Activated gamma-delta T cell treated with anti-CD3 and anti-CD28 coated beads, Interleukin-2, amount 50 U/mL, for 16 hours (primary cell): ENCODE measurements at places on chromosomes 16 and 17.

DNA sequence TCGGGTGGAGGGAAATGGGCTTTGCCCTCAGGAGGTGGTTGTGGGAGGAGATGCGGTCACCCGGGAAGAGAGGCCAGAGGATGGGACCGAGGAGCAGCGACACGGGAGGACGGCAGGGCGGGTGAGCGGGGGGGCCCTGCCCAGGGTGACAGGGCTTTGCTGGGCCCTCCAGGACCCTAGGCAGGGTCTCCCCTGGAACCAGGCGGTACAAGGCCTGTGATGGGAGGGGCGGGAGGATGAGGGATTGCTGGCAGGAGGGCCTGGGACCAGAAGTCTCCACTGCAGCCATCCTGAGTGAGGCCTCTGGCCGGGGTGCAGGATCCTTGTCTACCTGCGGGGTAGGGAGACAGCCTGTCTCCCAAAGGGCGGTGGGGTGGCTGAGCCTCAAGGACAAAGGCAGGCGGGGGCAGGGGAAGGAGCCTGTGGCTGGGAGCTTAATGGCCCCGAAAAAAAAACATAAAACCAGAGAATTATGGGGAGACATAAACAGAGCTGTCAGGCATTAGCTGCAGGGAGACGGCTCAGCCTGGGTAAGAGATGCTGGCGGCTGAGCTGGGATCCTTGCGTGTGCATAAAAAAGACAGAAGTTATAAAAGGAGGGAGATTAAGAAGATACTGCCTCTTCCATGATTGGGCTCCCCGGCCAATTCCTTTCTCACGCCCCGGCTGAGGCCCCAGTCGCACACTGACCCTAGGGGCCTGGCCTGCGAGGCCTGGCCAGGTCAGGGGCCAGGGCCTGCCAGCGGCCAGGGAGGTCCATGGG is 66.7 kb downstream of the SREBF1 start:
- no peak for DNase-seq

- no peak for DNase-seq
These were observed 18.1 kb upstream of the ARL2BP start for GRCh38 chr16:57226701-57227621.

GRCh38 chr16:66372898-66373155 is 6.3 kb downstream of the CDH5 start:
- no peak for DNase-seq

DNA sequence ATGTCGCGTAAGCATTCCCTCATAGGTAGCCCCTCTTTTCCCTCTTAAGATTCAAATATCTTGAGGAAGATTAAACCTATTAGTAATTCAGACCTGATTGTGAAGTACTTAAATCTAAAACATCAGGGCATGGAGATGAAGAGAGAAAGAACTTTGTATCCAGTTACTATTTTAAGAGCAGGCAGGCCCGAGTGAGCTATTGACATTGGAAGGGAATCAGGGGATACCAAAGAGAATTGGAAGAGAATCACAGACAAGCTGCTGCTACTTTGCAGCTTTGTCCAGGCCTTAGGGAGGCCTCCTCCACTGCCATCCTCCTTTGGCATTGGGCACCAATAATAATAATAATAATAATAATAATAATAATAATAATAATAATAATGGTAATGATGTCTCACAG is 170.5 kb downstream of the MRTFB start:
- DNase-seq = no peak

DNA sequence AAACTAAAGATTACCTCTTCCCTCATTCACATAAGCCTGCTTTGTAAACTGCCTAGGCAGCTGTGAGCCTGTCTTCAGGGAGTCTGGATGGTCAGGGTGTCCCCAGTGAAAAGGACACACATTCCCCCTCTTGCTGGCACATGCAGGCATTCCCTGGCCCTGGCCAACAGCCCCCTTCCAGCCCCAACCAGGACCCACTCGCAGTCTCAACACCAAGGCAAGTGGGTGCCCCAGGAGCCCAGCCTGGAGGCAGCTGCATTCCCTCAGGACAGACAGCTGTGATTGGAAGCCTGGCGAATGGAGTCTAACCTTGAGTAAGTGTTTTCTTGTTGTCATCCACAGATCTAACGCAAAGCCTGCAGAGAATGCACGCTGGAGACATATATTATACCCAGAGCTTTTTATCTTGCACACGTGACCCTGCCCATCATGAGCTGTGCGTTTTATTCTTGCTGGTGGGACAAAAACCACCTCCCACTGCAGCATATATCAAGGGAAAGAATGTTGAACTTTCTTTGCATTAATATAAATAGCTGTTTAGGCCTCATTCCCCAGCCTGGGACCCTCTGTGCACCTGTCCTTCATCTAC is 95.0 kb upstream of the LHX1 start:
- no peak for DNase-seq

DNA sequence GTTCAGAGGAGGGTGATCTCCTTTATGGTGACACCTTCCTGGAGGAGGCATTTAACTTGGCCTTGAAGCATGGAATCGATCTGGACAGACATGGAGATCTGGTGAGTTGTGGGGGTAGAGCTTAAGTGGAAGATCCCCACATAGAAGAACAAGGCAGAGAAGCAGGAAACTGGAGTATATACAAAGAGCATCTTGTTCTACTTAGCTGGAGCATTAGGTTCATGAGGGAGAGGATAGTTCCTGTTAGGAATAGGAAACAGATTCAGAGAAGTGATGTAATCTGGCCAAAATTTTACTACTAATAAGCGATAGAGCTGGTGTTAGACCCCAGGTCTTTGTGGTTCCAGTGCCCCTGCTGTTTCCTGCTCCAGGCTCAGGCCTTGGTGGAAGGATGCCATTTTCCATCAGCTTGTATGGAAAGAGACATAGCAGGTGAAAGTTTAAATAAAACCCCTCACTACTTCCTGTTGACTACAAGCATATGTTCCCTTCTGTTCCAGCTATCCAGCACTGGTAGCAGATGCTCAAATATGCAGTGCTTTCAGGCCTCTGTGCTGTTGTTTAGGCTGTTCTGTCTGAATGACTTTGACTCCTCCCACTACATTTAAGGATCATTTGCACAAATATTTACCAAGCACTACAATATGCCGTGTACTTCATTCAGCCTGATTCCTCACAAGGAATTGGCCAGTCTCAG is 9.4 kb downstream of the RPAIN start:
- no peak for DNase-seq

GRCh38 chr16:79864032-79864780 is 263.7 kb upstream of the MAF start:
- no peak for DNase-seq

DNA sequence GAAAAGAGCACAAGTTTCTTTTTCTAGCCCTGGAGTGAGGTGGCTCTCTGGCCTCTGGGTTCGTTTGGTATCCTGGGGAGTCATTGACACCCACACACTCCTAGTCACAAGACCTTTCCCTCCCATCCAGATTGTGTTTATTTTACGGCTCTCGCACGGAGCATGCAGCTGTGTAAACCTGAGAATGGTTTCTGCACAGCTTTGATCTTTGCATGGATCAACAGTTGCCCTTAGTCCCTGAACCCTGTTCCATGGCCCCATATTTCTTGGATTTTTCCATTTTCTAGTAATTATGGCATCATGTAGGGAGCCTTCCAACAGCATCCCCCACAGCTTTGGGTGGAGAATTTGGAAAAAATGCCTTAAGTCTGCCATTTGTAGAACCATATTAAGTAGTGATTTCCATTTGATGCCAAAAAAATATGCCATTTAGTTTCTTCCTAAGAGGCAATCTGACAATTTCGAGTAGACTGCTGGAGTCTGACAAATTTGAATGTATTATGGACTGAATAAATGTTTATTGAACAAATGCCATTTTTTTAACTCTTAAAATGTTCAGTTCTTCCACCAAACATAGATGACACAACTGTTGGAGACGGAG is 197.7 kb downstream of the WWOX start:
- DNase-seq = no peak

GRCh38 chr17:6696906-6697305 is 16.3 kb downstream of the SLC13A5 start:
- DNase-seq = no peak

DNA sequence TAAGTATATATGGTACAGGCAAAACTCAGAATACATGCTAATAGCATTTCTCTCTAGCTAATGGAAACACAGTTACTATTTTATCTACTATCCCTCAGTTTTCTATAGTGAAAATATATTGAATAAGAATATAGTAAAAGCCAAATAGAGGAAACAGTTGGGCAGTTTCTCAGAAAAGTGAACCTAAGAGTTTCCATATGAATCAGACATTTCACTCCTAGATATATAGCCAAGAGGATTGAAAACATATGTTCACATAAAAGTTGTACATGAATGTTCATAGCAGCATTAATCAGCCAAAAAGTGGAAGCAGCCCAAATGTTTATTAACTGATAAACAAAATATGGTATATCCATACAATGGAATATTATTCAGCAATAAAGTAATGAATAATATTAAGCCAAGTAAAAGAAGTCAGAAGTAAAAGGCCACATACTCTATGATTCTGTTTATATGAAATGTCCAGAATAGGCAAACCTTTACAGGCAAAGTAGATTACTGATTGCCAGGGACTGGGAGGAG is 134.6 kb downstream of the CYB561 start:
- DNase-seq = no peak

DNA sequence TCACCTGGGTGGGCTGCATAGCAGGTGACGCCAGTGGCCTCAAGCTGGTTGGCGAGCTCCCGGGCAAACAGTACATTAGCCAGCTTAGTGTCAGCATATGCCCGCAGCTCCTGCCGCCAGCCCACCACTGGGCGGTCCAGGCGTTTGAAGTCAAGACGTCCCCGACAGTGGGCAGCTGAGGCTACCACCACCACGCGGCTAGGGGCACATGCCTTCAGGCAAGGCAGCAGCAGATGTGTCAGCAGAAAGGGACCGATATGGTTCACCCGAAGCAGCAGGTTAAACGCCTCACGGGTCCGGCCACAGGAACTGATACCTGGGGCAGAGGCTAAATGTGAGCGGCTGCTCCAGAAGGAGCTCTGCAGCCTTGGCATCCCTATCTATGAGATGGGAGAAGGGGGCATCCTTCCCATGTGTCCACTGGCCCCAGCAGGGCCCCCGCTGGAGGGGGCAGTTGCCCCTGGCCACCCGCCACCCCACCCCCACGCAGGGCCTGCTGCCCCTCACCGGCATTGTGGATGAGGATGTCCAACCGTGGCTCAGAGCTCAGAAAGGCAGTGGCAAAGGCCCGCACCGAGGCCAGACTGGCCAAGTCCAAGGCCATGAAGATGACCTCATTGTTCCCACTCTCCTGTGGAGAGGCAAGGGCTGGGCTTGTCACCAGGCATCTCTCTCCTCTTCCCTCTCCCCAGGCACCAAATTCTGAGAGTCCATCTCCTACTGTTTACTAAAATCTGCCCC is 1.7 kb downstream of the DHRS13 start:
- DNase-seq = no peak

DNA sequence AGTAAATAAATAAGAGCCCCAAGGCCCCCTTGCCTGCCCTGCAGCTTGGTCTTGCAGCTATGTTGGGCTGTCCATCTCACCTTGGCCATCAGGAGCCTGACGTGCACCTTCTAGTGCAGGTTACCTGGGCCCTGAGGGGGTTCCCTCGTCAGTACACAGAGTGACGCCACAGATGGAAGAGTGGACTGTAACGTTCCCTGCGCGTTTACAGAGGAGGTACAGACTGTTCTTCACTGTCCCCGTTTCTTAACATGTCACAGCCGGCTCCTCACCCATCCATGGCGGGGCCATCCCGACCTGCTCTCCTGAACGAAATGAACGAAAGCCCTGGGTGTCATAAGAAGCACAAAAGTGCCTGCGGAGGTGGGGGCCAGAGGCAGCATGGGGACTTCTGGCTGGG is 15.9 kb upstream of the FASN start:
- no peak for DNase-seq

- no peak for DNase-seq
These were observed 16.9 kb upstream of the GAS7 start for GRCh38 chr17:10215286-10215685.

DNA sequence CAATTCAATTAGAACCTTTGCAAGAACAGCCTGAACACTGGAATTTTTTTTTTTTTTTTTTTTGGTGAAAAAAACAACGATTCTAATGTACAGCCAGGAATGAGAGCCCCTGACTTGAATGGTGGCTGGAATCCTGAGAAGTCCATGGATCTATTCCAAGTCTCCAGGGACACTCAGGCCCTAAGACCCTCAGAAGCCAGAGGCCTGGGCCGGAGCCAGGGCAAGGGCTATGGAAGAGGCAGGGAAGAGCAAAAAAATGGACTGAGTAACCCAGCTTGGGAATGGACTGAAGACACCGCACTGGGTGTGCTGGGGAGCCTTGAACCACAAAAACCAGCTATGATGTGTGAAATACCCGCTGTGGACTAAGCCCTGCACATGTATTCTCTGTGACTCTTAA is 60.3 kb upstream of the LHX1 start:
- no peak for DNase-seq

- no peak for DNase-seq
These were observed 23.0 kb upstream of the CDR2 start for GRCh38 chr16:22397464-22397863.

GRCh38 chr17:73288534-73289302 is 23.1 kb downstream of the CDC42EP4 start:
- no peak for DNase-seq

DNA sequence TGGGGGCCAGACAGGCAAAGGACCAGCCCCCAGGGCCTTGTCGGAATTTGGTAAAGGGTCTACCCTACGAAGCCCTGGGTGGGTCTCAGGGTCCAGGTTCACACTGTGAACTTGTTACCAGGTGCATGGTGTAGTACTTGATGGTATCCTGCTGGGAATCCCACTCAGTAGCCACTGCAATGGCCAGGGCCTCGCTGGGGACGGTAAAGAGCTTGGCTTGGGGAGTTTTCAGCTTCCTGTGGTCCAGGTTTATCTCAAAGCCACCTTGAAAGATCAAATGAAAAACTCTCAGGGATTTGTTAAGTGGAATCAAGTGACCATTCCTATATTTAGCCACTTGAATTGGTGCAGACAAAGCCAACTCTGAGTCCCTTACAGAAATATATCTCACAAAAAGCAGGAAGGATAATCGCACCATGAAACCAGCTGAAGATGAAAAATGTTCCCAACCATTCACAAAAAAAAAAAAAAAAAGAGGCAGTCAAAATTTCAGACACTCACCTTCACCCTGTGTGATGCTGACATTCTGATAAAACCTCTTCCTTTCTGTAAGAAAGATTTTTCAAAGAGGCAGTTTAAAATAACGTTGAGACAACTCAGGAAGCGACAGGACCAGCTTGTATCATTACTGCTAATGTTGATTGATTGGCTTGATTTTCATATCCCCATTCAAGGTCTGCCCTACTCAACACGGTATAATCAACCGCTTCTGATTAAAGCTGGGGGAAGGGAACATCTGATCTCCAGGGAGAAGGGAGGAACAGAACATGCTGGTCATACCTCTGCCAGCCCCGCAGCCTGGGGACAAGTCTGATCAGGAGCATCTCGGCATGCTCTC is 10.6 kb downstream of the ATPAF2 start:
- no peak for DNase-seq

DNA sequence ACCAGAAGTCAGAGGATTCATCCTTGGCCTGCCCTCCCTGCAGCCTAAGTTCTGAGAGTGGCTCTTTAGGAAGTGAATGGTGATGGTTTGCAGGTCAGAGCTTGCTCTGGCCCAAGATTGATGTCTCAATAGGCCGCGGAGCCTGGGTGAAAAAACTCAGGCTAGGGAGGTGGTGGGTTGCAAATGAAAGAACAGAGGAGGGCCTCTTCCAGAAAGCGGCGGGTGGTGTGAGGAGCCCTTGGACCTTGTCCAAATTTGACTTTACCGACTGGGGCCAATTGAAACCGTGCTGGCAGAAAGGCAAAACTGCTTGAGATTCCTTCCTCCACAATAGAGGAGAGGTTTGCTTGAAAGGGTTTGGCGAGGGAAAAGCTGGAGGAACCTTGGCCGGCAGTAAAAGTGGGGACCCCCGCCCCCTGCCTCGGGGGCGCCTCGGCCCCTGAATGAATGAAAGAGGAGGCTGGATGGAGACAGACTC is 331.3 kb downstream of the SEC14L1 start:
- no peak for DNase-seq
